ENCODE measurements at places on chromosomes 4 and X.

GRCh38 chr4:153809307-153809706 lies 20.4 kb upstream of the SFRP2 start:
- DNase-seq: no peak

DNA sequence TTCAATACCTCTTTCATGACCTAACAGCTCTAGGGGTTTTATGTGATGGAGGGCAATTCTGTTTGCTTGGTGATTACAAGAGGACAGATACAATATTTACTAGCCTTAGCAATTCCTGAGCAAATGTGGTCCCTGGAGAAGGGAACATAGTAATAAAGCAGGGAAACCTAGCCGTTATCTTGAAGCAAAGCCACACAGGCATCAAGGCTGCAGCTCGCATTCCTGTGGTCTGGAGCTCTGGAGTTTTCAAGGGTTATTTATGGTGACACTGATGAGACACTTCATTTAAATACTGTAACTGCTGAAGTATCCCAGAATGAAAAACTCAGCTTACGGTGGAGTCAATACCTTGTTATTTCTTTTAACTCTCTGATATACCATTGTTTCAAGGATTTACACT lies 66.8 kb downstream of the AFF2 start:
- DNase-seq: no peak

DNA sequence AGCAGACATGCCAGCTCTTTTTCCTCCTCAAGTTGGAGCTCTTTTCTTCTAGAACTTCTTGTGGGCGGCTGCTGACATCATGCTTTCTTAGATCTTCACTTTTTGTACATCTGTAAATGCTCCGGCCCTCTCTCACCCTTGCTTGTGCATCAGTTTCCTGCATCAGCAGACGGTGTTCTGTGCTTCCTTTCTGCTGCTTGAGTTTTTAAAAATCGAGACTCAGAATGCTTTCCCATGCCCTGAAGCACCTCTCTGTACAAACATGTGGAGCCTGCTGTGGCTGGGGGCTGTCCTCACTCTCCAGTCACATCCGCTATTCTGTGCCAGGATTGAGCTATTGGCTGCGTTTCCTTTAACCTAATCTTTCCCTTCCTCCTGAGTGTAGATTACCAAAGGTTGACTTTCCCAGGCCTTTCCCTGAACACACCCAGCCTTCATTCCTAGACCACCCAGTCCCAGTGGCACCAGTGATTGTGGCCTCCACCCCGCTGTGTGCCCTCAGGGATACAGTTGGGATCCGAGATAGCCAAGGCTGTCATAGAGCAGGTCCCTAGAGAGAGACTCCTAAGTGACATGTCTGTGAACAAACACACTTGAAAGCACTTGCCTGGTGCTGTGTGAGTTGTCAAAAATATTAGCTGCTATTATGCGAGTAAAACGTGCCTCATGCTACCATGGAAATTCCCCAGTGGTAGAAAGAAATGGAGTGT lies 41.9 kb downstream of the TNIP2 start:
- DNase-seq: peak; percentile 75

DNA sequence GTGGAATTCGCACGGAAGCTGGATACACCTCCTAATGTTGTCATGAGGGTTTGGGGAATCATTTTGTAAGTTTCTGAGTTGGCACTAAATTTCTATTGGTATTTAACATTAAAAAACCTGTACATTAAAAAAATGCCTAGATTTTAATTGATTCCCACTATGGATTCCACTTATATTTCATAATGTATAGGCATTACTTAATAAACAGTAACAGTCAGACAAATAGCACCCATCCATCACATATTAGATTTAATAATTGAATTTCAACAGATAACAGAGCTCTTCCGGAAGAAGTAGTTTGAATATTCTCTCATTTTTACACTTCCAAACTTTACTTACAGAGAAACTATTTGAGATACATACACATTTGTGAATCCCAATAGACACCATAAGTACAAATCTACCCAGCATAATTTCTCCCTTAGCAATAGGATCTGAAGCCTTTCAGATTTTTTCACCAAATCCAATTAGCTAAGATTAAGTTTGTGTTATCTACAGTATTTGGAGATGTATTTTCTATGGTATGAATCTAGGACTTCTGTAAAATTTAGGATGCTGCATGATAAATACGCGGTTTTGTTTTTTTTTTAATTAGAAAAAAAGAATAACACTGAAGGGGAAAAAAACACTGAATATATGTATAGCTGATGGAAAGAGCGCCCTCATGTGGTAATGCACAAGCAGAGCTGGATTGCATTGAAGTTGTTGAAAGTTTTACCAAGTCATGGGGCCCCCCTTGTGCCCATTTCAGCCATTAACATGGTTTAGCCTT lies 12.2 kb upstream of the ODAM start:
- DNase-seq: no peak

DNA sequence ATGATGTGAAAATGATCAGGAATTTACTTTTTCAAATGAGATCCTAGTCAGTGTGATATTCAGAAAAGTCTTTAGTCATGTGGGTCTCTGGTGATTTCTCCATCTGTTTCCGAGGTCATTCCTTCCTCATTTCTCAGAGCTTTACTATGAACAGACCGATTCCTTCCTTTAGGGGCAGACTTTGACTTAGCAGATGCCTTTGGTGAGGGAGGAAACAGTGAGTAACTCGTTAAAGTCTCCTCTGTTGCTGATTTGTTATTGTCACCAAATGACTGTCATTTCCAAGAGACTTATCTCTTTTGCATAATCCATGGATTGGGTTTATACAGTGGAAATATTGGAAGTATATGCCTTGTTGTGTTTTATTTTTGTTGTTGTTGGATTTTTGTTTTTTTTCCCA lies 76.2 kb upstream of the CD99 start:
- DNase-seq: no peak

DNA sequence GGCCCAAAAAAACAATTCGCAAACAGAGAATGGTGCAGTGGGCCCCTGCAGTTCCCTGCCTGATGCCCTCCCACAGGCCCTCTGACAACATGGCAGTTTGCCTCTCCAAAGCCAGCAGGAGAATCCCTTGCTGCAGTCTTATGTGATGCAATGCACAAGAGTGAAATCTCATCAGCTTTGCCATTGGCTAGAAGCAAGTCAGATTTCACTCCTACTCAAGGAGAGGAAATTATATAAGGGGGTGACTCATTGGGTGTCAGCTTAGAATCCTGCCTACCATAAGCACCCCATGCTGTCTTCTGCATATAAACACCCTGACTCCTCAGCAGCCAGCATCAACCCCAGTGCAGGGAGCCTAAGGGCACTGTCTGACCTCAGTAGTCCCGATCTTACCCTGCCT lies 157.3 kb upstream of the LDB2 start:
- no peak for DNase-seq
